ENCODE measurements at places on chromosomes 6 and 20.

GRCh38 chr6:133773776-133774175 is 115.1 kb upstream of the TCF21 start:
- no peak for DNase-seq

GRCh38 chr6:98047164-98047563 is 764.1 kb upstream of the MMS22L start:
- no peak for DNase-seq

DNA sequence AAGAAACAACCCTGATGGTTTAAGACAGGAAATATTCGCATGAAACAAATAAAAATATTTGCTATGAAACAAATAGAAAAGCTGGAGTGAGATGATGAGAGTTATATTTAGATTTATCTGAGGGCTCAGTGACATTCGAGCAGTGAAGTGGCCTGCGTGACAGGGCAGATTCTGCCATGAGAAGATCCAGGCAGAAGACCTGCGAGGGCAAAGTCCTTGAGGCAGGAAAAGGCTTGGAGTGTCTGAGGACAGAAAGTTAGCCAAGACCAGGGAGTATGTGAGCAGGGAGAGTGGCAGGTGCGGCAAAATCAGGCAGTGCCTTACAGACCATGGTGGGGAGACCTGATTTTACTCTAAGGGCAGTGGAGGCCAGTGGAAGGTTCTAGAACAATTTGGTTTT is 66.9 kb upstream of the RIN2 start:
- no peak for DNase-seq

GRCh38 chr6:139470997-139471396 is 96.5 kb upstream of the CITED2 start:
- no peak for DNase-seq

- DNase-seq: peak; percentile 4
Measured at GRCh38 chr6:144063744-144064401, 31.5 kb downstream of the SF3B5 start.

- DNase-seq: no peak
Measured at GRCh38 chr6:44849806-44850205, 462.3 kb downstream of the CDC5L start.

DNA sequence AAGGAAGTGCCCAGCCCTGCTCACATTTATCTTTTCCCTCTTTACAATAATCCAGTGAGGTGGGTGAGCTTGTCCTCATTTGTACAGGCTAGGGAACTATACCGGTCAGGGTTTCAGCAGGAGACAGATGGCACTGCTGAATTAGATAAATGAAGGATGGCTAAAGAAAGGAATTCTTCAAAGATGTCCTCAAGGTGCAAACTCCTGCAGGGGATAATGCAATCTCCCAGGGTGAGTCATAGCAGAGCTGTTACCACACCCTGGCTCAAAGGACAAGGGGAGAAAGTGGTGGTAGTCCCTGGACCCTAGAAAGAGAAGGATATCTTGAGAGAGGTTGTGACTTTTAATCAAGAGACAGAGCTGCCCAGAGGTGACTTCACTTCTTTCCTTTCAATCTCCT is 66.7 kb downstream of the RFPL4B start:
- DNase-seq: no peak

GRCh38 chr6:85966828-85967227 is 324.1 kb upstream of the SYNCRIP start:
- DNase-seq: no peak

GRCh38 chr6:5379647-5380242 is 118.4 kb downstream of the FARS2 start:
- DNase-seq: peak; percentile 25

- peak; percentile 55 for DNase-seq
Measured at GRCh38 chr6:155301867-155302266, 12.4 kb downstream of the TFB1M start.

DNA sequence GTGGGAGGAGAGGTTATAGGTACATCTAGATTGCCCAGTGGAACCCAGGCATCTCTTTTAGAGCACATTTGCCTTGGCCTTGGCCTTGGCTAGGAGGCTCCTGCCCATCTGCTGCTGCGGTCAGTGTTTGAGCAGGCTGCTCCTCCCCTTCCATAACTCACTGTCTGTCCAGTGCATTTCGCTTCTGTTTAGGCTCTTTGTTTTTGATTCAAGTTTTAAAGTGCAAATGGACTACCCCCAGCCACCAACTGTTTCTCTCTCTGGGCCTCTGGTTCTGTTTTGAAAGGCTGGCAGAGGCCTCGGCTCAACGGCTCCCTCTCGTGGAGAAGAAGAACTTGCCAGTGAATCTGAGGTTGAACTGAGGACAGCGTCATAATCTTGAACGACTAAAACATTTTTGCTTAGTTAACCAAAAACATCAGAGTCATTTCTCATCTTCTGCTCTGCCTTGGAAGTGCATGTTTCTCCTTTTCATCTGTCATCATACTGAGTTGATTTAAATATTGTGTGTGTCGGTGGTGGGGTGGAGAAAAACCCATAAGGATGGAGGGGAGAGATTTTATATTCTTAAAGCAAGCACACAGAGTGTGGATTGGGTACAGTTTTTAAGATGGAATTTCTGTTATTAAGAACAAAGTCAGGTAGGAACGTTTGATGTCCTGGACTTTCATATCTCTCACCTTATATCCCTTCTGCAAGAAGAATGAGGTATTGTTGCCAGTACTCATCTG is 171.4 kb downstream of the DTNBP1 start:
- peak; percentile 85 for DNase-seq

GRCh38 chr6:154710689-154711088 is 22.5 kb upstream of the SCAF8 start:
- DNase-seq: no peak

GRCh38 chr6:147033267-147033666 is 170.9 kb upstream of the STXBP5 start:
- DNase-seq: peak; percentile 28

- no peak for DNase-seq
Measured at GRCh38 chr20:20334489-20334888, 33.4 kb upstream of the INSM1 start.

GRCh38 chr6:87633851-87634250 is 43.9 kb downstream of the ORC3 start:
- no peak for DNase-seq

DNA sequence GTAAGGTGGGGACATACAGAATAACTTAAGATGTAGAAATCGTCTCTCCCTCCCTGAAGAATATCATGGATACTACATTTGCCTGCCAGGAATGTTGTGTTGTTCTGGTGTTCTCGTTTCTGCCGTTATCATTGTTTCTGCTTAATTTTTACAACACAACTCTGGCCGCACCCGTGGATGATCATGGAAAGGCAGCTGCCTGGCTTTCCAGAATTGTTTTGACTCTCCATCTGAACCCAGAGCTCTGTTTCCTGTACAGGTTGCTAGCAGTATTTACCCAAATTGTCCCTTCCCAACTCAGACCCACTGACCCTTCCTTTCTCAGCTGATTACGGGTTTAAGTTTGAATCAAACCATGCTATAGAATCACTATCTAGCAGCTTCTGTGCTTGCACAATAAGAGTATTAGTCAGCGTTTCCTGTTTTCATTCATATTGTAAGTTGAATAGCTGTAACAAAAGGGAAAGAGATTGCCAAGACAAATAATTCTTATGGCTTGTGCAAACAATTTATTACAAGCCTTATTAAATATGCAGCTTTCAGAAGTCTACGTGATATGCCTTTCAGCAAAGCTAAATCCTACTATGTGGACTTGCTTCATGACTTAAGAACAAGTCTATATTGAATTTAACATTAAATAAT is 139.0 kb downstream of the MTHFD1L start:
- DNase-seq: peak; percentile 89

DNA sequence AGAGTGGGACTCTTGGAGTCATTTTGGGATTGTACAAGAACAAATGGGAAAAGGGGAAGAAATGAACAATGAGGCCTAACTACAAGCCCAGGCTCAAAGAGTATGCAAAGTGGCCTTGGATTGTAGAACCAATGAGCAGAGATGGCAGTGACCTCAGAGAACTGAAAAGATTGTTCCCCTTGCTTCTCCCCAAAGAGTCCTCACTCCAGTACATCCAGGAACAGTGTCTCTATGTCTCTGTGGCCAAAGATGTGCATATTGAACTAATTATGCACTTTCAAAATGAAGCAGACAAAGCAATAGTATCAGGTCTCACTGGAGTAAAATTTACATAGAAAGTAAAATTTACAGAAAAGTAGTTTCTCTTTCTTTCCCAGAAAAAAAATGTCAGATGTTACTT is 81.0 kb downstream of the SMLR1 start:
- peak; percentile 24 for DNase-seq

DNA sequence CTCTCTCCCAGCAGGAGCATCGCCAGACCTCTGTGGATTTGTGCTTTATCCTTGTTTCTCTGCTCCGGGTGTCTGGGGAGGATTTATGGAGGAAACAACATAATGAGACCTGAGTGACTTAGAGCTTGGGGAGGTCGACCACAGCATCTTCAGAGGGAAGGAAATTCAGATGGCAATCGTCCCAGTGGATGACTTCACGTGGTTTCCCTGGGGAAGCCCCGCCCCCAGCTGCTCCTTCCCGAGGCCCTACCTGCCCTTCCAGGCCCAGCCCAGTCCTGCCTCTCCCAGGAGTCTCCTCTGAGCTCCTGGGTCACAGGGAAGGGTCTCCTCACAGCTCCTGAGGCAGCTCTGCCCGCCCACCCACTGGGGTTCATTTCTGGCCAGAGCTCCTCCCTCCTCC is 430.3 kb upstream of the SULF2 start:
- DNase-seq: no peak

DNA sequence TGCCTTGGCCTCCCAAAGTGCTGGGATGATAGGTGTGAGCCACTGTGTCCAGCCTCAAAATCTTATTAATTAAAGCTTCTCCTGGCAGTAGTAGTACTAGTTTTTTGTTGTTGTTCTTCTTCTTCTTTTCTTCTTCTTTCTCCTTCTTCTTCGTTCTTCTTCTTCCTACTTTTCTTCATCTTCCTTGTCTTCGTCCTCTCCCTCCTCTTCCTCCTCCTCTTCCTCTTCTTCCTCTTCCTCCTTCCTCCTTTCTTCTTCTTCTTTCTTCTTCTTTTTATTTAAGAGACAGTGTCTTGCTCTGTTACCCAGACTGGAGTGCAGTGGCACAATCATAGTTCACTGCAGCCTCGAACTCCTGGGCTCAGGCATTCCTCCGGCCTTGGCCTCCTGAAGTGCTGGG is 17.2 kb upstream of the DEK start:
- no peak for DNase-seq

GRCh38 chr20:20440481-20440880 is 72.6 kb downstream of the INSM1 start:
- DNase-seq: no peak

DNA sequence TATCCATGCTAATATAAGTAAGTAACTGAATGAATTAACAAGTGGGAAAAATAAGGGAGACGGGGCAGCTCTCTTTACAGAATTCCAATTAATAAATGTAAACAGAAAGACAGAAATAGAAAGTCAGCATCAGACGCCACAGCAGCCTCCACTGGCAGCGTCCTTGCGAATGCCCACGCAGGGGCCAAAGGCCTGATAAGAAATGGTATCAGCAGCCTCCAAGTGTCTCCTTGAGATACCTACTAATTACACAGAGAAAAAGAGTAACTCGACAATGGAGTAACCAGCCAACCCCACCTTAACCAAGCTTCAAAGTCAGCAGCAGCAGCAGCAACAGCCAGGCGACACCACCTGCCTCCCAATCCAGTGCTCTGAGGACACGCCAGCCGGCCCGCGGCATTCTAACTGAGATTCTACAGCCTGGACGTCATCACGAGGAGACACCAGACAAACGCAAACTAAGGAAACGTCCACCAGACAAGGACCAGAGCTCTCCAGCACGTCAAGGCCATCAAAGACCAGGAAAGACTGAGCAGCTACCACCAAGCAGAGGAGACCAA is 78.8 kb downstream of the TAF4 start:
- no peak for DNase-seq

- no peak for DNase-seq
Measured at GRCh38 chr20:20134941-20135575, 82.7 kb downstream of the CFAP61 start.

DNA sequence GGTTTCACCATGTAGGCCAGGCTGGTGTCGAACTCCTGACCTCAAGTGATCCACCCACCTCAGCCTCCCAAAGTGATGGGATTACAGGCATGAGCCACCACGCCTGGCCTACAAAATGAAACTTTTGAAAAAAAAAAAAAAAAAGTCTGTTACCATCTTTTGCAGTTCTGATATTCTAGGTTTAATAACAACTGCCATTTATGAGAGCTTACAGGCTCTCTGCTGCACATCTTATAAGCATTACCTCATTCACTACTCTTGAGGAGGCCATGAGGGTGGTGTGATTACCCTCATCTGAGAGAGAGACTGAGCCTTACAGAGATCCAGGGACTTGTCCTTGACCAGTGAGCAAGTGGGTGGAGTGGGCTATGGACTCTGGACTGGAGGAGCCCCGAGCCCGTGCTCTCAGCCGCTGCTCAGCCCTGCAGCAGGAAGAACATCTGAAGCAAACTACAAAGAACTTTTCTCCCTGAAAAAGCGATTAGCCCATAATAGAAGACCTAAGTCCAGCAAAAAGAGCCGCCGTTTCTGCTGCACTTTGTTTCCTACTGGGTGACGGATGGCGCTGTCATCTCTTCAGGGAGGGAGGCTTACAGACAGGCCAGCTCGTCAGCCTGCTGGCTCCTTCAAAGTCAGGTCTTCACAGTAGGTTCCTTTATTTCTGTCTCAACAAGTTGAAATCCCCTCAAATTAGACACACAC is 119.8 kb upstream of the AKAP12 start:
- DNase-seq: no peak

GRCh38 chr6:136890194-136890839 is 31.8 kb upstream of the SLC35D3 start:
- no peak for DNase-seq

- DNase-seq: no peak
Measured at GRCh38 chr6:117387454-117387974, 38.2 kb downstream of the ROS1 start.
